Activated naive CD4-positive, alpha-beta T cell treated with anti-CD3 and anti-CD28 coated beads, Interleukin-2, amount 10 ng/mL, durations not matched to agents 7 days and 5 days (primary cell): ENCODE measurements at places on chromosomes 6 and 20.

DNA sequence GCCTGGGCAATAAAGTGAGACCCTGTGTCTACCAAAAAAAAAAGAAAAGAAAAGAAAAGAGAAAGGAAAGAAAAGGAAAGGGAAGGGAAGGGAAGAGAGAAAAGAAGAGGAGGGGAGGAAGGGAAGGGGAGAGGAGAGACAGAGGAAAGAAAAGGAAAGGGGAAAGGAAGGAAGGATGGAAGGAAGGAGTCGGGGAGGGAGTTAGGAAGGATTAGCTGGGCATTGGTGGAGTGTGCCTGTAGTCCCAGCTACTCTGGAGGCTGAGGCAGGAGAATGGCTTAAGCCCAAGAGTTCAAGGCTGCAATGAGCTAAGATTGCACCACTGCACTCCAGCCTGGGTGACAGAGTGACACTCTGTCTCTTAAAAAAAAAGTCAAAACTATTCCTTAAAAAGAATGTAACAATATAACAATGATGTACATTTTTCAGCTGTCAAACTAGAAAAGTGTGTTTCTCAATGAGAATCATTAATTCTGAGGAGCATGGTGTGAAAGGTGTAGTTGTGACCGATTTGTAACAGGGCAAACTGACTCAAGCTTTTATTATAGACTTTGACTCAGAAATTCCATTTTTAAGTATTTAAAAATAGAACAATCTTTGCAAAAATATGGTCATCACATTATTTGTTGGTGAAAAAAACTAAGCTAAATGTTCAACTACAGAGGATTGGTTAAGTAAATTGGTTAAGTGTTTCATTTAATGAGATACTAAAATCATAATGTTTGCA is 14.7 kb downstream of the SNRPB start:
- DNase-seq: no peak

DNA sequence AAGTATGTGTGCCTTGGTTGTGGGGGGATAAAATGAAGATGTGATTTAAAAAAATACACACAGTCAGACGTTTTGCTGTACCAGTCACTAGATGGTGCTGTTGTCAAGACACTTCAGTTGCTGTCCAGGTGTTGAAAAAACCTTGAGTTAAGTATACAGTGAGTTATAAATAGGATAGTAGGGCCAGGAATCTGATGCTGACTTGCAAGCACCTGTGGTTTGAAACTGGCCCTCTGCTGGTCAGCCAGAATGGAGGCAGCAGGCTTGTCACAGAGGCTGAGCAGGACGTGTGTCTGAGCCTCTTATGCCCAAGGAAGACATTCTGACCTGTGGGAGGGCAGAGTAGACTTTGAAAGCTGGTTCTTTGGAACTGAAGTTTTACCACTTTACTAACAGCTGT is 27.8 kb downstream of the RNF8 start:
- peak; percentile 46 for DNase-seq

DNA sequence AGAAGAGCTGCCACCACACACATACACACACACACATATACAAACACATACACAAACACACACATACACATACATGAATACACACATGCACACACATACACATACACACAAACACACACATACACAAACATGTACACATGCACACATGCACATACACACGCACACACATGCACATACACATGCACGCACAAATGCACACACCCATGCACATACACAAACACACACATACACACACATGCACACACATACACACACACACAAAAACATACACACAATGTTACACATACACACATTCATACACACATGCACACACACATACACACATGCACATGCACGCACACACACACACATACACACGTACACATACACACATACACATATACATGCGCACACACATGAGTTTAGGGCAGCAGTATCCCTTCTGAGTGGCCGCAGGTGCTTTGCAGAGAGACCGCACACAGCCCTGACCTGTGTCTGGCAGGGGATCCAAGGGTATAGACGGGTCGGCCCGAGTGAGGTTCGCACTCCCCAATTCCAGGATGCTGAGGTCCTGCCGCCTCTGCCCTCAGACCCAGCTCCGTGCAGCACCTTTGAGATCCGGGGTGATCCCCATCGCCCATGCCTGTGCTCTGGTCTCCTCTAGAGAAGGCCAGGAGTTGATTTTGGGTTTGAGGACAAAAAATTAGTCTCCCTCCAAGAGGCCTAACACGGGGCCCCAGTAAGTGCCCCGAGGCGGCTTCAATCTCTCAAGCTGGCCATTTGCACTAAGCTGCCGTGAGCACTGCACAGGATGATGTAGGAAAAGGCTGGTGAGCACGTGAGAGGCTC is 56.8 kb downstream of the TMEM242 start:
- no peak for DNase-seq

DNA sequence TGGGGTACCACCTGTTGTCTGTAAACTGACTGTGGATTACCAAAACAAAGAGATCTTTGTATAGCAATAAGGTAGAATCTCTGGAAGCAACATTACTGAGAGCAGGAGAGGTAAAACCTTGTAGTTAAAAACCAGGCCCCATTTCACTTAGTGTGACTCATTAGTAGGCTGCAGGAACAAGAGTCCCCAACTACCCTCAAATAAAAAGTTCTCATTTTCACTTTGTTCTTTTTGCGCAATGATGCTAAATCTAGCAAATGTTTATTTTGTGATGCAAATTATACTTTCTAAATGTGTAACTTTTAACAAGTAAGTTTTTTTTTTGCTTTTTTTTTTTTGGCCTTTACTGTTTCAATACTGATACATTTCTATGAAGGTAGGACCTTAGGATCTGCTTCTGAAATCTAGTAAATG is 67.1 kb downstream of the ESF1 start:
- DNase-seq: no peak

DNA sequence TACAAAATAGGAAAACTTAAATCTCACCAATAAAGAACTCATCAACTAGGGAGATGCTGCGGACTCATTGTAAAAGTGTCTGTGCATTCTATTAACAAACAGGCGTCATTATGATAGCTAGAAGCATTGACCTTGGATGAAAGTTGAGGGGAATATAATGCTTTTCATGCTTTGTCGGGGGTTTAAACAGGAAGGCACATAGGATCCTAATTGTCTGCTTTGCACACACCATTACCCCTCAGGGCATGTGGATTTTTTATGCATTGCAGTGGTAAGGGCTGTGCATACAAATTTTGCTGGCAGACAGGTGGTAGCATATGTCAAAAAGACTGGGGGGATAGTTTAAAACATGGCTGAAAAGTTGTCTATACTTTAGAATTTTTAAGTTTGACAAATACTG is 447.9 kb upstream of the PLCB4 start:
- DNase-seq: no peak

DNA sequence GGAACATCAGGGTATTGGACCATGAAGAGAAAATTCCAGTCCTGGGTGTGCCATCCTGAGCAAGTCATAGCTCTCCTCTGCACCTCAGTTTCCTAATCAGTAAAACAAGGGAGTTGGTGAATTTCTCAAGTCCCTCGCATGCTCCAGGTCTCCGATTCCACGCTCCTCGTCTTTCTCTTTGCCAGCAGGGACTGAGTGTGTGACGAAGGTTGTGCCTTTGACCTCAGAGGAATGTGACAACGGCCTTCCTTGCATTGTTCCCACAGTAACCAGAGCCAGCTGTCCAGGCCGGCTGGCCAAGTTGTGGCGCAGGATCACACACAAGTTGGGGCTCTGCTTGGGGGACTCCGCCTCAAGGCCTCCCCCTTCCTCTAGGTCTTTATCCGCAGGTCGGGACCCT is 217.3 kb downstream of the ATXN1 start:
- DNase-seq: no peak

- no peak for DNase-seq
Observed at GRCh38 chr20:46631874-46632446, 19.3 kb downstream of the SLC13A3 start.

GRCh38 chr6:42257063-42257462 is 39.4 kb upstream of the MRPS10 start:
- DNase-seq: no peak

DNA sequence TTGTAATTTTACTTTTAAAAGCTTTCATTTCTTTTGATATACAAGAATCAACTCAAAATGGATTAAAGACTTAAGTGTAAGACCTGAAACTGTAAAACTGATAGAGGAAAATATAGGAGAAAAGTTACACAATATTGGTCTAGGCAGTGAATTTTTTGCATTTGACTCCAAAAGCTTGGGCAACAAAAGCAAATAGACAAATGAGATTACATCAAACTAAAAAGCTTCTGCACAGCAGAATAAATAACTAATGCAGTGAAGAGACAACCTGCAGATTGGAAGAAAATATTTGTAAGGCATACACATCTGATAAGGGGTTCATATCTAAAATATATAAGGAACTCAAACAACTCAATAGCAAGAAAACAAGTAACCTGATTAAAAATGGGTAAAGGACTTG is 3.0 kb downstream of the GABRR1 start:
- no peak for DNase-seq

DNA sequence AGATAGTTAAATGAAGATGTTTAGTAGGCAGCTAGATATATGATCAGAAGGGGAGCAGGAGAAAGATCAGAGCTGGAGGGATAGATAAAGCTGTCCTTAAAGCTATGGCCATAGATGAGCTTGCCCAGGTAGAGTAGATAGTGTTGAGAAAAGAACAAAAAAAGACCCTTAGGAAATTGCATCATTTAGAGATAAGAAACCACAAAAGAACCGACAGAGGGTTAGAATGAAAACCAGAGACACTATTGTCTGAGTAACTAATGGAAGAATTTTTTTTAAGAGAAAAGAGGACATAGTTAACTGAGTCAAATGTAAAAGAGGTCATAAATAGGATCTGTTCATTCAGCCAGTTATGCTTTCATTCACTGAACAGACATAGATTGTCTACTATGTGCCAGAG is 101.8 kb downstream of the TNFAIP3 start:
- no peak for DNase-seq

DNA sequence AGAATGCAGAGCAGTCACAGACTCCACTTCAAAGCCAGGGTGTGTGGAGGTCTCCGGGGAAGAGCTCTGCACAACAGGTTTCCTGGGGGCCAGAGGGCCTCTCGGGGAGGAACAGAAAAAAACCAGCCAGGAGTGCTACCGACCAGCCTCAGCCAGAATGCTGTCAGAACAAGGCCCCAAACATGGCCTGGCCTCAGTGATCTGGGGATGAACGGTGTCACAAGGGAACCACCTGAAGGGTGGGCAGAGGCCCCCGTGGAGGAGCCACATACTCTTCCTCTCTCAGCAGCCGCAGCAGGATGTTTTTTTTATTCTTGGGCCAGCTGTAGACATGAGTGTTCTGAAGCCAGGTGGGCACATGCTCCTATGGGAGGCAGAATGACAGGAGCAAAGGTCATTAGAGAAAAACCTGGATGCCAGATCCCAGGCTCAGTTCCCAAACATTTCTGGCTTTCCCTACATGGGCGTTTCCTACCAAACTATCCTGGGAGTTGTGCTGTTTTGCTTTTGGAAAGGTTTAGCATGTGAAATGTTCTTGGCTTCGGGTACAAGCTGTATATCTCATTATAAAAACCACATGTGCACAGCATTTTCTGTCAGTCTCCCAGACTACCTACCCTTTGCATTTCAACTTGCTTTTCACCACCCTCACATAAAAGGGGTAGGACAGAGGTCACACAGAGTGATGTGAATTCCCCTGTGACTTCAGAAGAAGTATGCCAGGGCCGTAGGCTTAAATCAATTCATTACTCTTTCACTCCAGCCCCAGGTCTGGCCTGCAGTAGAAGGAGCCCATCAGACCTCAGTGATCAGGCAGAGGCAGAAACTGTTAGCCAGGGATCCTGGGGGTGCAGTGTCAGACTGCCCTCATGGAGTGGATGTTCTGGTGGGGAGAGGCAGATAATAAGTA is 46.2 kb downstream of the TRAF3IP2 start:
- no peak for DNase-seq

DNA sequence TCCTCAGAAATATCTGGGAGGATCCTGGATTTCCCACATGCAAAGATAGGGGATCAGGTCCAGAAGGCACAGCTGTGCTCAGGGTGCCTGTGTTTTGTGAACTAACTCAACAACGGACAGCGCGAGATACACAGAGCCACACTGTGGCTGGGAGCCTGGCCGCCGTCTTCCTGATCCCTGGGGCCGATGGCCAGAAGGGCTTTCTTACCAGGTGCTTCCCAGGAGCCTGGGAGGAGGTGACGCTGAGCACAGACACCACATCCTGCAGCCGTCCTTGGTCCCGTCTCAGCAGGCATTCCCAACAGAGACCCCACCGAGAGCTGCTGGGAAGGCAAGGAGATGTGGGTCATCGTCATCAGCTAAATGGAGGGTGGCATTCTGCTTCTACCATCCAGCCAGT is 144.6 kb upstream of the AFDN start:
- DNase-seq: no peak

GRCh38 chr6:110815015-110815410 is 256 bp downstream of the CDK19 start:
- DNase-seq: no peak

DNA sequence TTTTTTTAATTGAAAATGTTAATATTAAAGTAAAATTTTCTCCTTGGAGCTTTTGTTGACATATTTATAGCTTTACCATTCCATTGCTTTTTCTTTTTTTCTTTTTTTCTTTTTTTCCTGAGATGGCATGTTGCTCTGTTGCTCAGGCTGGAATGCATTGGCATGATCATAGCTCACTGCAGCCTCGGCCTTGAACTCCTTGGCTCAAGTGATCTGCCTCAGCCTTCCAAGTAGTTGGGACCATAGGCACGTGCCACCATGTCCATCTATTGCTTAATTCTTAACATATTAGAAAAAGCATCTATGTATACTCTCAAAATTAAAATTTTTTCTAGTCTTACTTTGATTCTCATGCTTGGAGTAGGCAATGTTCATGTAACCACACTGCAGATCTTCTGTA is 43.0 kb downstream of the RALGAPB start:
- DNase-seq: no peak

DNA sequence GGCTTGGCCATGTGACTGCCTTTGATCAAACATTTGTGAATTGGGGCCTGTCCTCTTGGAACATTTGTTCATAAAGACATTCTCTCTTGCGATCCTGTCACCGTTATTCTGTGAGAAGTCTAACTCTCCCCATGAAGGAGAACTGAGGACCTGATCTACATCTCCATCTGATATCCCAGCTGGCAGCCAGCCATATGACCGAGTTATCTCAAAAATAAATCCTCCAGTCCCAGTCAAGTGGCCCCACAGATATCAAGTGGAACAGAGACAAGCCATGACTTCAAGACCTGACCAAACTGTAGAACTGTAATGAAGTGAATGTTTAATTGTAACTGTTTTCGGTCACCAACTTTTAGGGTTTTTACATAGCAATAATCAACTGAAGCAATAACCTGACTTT is 25.7 kb downstream of the SNX3 start:
- DNase-seq: no peak
